ENCODE measurements at places on chromosomes 2 and 18.

- no peak for DNase-seq
Measured at GRCh38 chr2:230790981-230791380, 73.8 kb upstream of the ITM2C start.

- no peak for DNase-seq
Measured at GRCh38 chr2:85728342-85728741, 25.4 kb upstream of the ATOH8 start.

DNA sequence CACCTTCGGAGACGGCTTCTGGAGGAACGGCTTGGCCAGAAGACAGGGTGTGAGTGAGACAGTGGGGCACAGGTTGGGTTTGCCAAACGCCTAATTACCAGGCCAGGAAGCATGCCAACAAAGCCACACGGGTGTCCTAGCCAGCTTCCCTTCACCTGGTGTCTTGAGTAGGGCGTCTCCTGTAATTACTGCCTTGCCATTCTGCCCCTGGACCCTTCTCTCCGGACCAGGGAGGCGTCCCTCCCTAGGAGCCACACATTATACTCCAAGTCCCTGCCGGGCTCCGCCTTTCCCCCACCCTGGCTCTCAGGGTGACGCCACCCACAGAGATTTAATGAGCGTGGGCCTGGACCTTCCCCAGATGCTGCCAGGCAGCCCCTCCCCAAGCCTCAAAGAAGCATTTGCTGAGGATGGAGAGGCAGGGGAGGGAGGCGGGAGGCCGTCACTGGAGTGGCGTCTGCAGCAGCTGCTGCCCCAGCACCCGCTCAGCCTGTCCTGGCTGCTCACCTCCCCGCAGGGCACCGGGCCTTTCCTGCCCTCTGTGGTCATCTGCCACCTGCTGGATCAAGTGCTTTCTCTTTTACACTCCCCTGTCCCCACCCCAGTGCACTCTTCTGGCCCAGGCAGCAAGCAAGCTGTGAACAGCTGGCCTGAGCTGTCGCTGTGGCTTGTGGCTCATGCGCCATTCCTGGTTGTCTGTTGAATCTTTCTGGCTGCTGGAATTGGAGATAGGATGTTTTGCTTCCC lies 20.7 kb downstream of the FOSL2 start:
- peak; percentile 80 for DNase-seq

GRCh38 chr2:199818026-199818425 lies 33.0 kb downstream of the FTCDNL1 start:
- DNase-seq = no peak

DNA sequence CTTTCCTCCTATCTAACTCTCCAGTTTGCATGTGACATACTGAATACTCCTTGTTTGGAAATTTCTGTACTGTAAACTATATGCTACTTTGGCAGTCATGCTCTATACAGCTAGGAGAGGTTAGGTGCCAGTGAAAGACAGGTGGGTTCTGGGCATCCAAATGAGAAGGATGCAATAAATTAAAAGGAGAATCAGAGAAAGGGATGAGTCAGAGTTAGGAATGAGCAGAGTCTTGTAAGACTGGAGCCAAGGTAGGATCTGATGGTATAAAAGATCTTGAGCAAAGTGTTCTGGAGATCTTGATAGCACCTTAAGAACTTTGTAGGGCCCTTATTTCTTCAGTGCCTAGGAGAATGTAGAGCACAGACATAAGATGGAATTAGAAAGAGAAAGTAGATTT lies 58.7 kb upstream of the STAM2 start:
- no peak for DNase-seq

GRCh38 chr2:206740800-206741199 lies 22.6 kb upstream of the DYTN start:
- no peak for DNase-seq

- no peak for DNase-seq
Measured at GRCh38 chr2:160124571-160124970, 62.2 kb upstream of the PLA2R1 start.

- DNase-seq = no peak
Measured at GRCh38 chr2:166491461-166491860, 2.6 kb downstream of the SCN7A start.

GRCh38 chr18:24534737-24535136 lies 74.3 kb downstream of the HRH4 start:
- no peak for DNase-seq

DNA sequence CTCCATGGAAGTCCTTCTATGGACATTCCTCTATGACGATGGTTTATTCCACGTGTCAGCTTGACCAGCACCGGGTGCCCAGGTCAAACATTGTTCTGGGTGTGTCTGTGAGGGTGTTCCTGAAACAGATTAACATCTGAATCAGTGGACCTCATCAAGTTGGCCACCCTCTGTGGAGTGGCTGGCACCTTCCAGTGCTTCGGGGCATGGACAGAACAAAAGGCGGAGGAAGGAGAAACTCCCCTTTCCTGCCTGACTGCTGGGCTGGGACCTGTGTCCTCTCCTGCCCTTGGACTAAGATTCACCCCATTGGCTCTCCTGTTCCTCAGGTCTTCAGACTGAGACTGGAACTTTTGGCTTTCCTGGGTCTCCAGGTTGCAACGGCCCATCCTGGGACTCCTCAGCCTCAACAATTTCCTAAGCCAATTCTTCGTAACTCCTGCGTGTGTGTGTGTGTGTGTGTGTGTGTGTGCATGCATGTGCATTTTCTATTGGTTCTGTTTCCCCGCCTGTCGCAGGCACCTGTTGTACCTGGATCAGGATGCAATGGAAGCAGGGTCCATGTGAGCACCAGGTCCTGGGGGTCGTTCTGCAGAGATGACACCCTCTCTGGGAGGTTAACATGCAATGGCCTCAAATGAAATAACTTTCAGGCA lies 357.2 kb upstream of the SALL3 start:
- DNase-seq = no peak

GRCh38 chr2:8630676-8631464 lies 51.0 kb upstream of the ID2 start:
- DNase-seq = no peak

DNA sequence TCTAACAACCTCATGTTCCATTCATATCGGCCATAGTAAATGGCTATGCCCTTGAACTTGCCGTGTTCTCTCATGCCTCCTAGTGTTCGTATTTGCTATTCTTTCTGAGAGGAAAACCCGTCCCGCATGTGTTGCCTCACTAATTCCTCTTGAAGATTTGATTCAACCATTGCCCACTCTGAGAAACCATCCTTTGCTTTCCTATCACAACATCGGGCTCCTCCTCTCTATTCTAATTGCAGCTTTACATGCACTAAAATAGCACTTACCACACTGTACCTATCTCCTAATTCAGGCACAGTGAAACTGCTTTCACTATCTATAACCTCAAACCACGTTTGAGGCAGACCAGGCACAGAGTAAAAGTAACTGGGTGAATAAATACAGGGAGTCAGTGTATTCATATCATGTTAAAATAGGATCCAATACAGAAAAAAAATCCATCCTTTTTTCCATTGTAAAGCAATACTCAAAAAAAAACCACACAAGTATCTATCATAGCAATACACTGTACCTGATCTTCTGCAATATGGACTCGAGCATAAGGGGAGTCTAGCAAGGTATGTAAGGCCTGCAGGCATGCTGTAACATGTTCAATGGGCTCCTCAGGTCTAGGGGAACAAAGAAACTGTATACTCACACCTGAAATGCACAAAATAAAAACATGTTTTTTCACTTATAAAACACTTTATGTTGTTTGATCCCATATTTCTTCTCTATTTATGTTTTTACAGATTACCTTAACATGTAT lies 39.0 kb upstream of the STRN start:
- DNase-seq = no peak

DNA sequence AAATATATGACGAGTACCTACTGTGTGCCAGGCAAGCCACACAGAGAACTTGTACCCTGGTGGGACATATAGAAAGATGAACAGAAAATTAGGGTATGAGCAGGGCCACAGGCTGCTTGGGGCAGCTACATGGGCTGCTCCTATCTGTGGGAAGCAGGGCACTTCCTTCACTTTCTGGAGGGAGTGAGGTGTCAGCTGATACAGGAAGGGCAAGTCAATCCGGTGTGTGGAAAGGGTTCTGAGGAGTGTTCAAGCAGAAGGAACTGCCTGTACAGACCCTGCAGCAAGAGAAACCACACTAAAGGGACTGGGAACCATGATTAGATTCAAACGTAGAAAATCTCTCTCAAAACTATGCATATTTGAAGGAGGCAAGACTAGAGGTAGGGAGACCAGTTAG lies 58.6 kb upstream of the BCL11A start:
- no peak for DNase-seq

- no peak for DNase-seq
Measured at GRCh38 chr2:74155830-74156229, 8.1 kb upstream of the BOLA3 start.

DNA sequence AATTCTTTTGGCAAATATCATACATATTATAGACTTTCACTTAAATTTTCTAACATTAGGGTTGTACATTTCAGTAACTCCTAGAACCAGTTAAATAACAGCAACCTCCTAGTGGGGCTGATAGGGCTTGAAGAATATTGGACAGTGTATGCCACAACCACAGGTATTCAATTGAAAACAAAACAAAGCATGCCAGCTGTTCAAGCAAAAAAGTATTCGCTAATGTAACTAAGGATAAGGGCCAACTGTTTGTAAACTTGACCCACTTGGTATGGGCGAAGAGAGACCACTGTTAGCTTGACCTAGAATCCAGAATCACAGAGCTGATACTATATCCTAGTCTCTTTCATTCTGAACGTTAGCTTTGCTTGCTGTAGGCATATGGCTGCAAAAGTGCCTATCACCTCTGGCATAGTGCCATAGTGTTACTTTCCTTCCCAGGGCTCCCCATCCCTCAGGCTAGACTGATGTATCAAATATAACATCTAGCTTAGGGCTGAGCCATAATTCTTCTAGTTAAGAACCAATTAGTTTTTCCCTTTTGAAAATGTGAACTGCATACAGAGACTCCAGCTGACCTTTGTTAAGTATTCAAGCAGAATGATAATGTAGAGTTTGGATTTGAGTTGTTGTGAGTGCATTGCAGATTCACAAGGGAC lies 458.8 kb upstream of the NRXN1 start:
- DNase-seq = no peak

DNA sequence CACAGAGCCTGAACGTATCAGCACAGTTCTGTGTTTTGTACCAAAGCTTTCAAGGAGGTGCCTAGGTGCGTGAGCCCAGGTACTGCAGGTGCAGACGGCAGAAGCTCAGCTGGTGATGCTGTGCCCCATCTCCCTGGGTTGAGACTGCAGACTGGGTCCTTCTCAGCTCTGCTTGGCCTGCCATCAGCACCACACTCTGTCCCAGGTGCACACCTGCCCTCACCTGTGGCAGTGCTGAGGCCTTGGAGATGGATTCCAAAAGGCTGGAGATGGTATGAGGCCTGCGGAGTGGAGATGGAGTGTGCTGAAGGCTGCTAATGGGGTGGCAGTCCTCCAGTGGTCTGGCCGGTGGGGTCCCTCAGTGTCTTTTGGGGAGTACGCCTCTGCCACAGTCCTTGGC lies 9.3 kb downstream of the LDLRAD4 start:
- DNase-seq = no peak

- DNase-seq = no peak
Measured at GRCh38 chr2:33430856-33431255, 45.6 kb upstream of the RASGRP3 start.

DNA sequence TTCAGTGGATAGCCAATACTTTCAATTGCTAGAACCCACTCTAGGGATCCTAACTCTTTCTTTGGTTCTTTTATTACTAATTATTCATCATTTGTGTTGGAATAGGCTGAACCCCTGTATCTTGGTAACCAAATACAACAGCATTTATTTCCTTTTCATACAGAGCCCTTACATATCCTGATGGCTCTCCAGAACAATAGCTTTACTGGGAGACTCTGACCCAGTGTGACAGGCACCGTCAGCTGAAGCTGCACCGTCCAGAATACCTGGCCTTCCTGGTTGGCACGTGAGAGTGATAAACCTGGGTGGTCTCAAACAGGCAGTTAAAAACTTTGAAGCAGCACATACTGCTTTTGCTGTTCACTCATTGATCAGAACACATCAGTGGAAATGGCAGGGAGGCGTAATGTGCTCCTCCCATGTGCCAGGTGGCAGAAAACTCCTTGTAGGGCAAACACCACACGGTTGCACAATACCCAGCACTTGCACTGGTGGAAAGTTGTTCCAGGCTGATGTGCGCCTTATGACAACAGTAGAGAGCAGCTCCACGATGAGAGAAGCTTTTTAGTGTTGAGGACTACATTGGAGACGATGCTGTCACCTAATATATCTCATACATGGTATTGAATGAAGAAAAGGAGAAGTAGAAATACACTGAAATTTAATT lies 456.2 kb downstream of the PARD3B start:
- no peak for DNase-seq

DNA sequence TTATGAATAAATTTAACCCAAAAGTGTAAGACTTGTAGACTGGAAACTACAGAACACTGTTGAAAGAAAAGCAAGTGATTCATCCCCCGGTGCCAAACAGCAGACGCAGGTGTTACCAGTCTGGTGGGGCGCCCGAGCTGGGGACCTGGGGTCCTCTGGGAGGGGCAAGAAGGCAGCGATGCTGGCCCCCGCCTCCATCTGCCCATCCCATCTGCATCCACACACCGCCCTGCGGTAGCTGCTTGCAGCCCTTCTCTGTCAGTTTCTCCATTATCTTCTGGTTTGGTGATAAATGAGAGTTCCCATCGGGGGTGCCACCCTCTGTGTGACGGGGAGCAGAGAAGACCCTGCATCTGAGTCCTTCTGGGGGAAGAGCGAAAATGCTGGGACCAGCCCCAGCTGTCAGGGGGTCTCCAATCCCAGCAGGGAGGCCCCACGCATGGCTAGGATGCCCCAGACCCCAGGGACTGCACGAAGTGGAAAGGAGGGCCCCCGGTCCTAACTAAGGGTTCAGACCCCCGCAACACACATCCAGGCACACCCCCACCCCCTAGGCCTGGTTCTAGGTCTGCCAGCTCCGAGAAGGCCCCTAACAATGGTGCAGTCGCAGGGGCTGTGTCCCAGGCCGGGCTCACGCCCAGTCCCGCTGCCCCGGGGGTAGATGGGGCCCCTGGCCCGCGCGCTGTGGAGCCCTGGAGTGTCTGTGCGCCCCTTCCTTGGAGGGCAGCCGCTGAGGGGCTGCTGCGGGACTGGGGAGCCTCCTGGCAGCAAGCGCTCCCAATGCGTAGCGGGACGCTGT lies 686 bp upstream of the RGPD8 start:
- DNase-seq = peak; percentile 3

DNA sequence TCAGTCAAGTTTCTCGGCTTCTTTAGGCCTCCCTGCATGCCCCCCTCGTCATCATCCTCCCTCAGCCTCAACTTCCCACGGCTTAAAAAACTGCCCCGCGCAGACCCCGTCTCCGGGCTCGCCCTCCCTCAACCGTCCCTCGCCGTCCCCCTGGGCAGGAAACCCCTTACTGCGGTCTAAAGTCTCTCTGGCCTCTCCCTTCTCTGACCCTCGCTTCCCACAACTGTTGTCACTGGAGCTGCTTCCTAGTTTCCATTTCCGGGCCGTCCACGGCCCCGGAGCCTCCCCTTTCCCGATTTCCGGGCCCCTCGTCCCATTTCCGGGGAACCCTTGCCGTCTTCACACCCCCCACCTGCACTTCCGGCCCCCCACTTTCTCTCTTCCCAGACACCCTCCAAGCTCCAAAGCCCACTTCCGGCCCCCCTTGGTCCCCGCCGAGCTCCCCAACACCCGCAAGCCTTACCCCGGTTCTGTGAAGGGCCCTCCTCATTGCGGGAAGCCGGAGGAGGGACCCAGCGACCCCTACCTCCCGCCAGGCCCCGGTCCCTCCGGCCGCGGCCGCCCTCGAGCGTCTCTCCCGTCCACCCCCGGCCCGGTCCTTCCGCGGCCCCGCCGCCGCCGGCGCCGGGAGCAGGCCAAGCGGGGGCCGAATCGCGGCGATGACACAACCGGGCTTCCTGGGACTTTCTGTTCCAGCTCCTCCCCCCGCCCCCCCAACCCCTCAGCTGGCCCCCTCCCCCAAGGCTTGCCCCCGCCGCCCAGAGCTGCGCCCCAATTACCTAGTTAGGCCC lies 513 bp downstream of the TRIP12 start:
- peak; percentile 80 for DNase-seq

- no peak for DNase-seq
Measured at GRCh38 chr2:84925336-84925723, 19.9 kb downstream of the TMSB10 start.

Data from retina (tissue), 1 donor.